ENCODE measurements at places on chromosomes 2 and 18.

- no peak for DNase-seq
These were observed 10.4 kb upstream of the LRRFIP1 start for GRCh38 chr2:237616734-237617586.

DNA sequence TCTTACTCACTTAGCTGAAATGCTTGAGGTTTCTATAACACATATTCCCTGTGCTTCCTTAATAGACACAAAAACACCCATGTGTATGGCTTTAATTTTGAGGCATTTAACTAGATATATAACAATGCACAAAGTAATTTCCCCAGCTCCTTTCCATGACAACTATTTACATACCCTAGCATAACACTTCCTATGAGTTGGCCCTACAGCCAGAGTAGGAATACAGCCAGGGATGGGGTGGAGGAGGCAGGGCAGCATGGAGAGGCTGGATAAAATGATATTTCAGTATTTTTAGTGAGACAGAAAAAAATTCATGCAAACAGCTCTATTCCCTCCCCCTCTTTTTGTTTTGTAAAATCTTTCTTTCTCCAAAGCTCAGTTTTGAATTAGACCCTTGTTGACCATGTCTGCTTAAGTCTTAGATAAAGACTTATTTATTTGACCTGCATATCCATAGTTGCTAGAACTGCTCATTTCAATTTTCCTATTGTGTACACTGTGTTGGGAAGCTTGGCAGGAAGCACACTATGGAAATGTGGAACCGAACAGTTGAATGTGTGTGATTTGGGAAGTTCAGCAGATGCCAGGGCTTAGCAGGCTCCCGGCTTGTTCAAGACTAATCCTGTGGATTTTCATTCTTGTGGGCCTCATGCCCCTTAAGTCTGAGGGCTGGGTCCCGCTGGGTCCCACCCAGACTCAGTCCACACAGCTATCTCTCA lies 11.2 kb upstream of the B3GNT2 start:
- DNase-seq = no peak

DNA sequence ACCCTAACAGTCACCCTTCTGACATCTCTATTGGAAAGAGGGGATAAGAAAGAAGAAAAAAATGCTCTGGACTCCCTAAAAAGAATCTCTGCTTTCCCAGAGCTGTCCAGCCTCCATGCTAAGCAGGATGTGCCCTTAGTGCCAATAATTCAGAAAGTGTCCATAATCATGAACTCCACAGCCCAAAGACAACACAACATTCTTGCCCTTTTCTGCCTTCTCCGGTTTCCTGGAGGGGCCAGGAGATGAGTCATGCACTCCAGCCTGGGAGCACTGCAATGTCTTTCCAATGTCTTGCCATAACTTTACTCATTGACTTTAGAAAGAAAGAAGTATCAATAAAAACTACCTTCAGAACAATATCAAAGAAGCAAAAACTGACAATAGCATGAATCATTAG lies 44.0 kb downstream of the KLF7 start:
- no peak for DNase-seq

GRCh38 chr18:31100436-31101182 lies 1.6 kb downstream of the DSC2 start:
- DNase-seq = no peak

GRCh38 chr18:61815885-61816470 lies 76.8 kb downstream of the RNF152 start:
- no peak for DNase-seq

- DNase-seq = no peak
These were observed 387.7 kb downstream of the STK39 start for GRCh38 chr2:167859676-167860075.

GRCh38 chr2:232960862-232961261 lies 52.2 kb downstream of the NGEF start:
- DNase-seq = no peak

GRCh38 chr2:88099798-88100488 lies 27.9 kb downstream of the FABP1 start:
- DNase-seq = no peak

DNA sequence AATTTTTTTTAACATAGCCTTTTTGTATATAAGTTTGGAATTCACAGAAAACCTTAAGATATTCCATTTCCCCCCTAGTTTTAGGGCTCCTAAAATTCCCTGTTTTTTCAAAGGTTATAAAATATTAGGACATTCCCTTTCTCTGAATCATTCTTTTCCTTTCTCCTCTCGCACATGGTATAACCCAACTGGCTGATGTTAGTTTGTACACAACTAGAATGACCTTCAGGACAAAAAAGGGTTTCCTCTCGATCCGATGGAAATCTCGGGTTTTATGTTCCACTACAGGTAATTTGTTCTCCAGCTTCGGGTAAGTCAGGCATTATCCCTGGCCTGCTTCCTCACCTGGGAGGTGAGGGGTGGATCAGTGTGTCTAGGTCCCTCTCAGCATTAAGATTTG lies 215.1 kb downstream of the LDLRAD4 start:
- DNase-seq = no peak

GRCh38 chr2:52220393-52220792 lies 1188.5 kb upstream of the NRXN1 start:
- no peak for DNase-seq

- DNase-seq = no peak
These were observed 193.1 kb upstream of the UBE2E3 start for GRCh38 chr2:180787330-180787729.

- no peak for DNase-seq
These were observed 52.9 kb downstream of the PPP1R1C start for GRCh38 chr2:182038576-182038975.

DNA sequence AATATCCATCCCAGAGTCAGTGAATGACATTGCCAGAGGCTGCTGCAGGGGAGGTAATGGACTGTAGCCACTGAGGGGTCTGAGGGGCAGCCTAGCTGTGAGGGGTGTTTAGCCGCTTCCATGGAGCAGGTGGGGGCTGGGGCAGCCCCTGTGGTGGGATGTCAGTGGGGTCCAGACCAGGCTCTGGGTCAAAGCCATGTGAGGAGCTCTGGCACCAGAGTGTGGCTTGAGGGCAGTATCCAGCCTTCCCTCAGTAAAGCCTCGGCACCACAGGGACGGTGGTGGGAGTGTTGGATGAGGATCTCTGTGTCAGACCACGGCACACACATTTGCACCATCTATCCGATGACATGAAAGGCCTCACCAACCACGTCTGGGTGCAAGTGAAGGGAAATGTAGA lies 85.0 kb downstream of the INHBB start:
- no peak for DNase-seq

DNA sequence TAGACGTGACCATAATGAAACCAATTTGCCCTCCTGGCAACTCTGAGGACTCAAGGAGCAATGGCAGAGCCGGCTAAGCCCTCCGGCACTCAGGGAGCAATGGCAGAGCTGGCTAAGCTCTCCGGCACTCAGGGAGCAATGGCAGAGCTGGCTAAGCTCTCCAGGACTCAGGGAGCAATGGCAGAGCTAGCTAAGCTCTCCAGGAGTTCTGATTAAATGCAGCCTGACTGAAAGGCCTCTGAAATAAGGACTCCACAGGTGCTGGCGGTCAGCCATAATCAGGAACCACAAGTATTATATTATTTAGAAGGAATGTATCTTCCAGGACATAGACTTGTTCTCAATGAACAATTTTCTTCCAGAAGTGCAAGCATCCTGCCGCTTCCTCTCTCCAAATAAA lies 65.2 kb downstream of the C2orf76 start:
- no peak for DNase-seq

DNA sequence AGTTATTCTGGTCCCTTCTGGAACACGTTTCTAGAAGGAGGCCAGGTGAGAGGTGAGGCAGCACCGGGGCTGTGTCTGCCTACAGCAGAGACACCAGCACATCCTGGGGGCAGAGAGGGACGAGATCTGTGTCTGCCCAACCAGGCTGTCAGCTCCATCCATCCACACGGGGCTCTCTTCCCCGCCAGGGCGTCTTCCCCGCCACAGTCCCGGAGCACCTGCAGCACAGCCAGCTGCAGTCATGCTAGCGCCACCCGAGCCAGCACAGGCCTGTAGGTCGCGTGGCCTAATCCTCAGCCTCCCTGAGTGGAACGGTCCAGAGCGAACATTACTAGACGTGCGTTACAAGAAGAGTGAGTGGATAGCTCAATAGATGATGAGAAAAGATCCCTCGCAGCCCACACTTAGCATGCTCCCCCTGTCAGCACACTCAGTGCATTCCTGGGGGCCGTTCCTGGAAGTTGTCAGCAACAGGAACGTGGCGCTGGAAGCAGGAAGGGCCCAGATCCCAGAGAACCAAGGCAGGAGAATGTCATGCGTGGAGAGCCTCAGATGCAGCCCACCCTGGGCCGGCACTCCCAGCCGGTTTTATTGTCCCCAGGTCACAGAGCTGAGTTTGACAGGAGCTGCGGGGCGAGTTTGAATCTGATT lies 179.0 kb downstream of the TWIST2 start:
- no peak for DNase-seq

GRCh38 chr2:19673213-19673791 lies 228.5 kb downstream of the TTC32 start:
- no peak for DNase-seq

DNA sequence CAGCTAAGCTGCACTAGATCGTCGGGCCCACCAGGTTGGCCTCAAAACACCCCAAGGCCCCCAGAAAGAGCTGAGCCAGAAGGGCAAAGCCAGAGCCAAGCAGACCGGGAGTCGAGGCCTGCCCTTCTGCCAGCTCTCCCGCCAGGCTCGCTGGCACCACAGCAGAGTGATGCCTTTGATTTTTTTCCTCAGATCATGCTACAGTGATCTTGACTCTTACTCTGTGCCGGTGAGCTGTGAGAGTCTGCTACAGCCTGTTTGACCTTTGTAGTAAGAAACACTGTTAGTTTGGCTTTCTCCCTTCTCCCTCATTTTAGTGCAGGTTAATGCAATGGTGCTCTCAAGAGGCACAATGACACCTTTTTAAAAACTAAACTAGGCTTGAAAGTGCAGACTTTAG lies 97.8 kb downstream of the ESCO1 start:
- no peak for DNase-seq

DNA sequence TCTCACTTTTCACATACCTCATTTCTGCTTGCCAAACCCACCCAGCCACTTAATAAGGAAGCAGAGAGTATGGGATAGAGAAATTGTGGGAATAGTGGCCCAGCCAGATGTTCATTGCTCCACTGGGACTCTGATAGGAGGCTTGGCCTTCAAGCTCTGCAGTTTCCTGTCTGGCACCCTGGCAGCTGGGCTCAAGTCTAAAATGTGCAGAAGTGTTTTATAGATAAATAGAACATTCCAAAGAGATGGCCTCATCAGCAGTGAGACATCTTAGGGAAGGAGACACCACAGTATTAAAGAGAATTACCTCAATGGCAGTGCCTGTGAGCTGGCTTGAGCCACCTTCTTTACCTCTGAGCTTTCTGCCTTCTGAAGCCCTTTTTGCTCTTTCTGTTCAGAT lies 24.7 kb downstream of the COPS7B start:
- DNase-seq = no peak

- DNase-seq = no peak
These were observed 80.0 kb upstream of the ZNF532 start for GRCh38 chr18:58784601-58785137.

DNA sequence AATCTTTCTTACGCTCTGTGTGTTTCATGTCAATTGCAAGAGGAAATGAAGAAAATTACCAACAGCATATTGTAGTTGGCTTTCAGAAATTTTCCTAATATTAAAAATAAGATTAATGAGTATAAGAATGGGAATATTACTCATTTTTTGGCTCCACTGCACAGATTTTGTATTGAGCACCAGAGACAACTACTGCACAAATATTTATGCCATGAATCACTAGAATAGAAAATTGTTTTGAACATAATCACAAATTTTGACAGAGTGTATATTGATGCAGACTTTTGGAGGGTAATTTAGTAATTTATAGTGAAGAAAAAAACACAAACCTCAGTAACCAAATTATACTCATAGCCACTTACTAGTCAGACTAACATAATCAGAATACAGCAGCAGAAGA lies 118.3 kb downstream of the DOK6 start:
- DNase-seq = no peak
